ENCODE measurements at places on chromosomes 5 and 9.

DNA sequence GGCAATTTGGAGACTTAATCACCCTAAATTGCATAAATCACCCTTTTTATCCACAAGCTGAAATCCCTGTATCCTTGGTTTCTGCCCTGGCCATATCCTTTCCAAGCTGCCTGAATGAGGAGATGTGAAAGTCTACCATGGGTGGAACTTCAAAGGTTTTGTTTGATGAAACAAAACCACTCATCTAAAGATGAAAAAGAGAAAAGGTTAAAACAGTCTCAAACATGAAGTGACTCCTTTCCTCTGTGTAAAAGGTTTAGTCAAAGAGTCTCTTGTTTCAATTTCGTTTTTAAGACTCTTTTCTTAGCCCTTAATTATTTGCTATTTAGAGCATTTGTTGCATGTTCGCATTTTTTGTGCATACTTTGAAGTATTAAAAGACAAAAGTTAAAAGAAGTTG lies 11.2 kb downstream of the SLC45A2 start:
- DNase-seq, result no peak

DNA sequence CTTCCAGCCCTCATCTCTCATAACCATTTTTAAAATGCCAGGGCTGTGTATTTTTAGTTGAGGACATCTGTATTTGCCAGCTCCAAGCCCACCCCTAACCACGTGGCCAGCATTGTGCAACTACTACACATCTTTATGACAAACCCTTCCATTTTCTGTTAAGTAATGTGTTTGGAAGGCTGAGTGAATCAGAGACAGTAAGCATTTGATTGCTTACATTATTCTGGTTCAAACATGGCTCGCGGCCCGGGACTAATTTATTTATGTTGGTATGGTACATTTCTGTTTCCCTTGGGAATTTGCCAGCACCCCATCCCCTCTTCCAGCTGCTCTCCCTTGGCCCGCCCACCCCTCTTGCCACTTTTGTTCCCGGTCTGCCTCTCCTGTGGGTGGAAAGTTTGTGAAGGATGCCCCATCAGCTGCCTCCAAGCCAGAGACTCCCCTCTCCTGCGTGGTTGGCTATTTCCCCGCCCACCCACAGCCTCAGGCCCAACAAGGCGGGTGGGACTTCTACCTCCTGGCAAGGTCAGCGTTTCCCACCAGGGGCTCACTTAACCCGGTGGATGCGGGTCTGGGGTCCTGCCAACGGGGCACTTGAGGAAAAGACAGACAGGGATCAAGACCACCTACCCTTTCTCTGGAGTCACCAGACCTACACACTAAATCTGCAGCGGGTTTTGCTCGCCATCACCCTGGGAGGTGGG lies 162.2 kb downstream of the HSD17B3 start:
- no peak for DNase-seq

DNA sequence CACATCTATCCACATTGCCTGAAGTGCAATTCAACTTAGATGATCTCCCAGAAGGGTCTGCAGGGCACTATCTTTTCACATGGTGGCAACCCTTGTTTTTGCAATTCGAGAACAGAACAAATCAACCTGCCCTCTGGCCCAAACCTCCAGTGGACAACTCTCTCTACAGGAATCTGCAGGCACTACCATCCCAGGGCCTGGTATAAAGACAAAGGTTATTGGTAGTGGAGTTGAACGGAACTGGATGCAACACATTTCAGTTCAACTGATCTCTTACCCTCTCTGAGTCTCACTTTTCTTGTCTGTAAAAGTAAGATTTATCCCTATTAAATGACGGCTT lies 153.2 kb upstream of the EGFLAM start:
- no peak for DNase-seq

DNA sequence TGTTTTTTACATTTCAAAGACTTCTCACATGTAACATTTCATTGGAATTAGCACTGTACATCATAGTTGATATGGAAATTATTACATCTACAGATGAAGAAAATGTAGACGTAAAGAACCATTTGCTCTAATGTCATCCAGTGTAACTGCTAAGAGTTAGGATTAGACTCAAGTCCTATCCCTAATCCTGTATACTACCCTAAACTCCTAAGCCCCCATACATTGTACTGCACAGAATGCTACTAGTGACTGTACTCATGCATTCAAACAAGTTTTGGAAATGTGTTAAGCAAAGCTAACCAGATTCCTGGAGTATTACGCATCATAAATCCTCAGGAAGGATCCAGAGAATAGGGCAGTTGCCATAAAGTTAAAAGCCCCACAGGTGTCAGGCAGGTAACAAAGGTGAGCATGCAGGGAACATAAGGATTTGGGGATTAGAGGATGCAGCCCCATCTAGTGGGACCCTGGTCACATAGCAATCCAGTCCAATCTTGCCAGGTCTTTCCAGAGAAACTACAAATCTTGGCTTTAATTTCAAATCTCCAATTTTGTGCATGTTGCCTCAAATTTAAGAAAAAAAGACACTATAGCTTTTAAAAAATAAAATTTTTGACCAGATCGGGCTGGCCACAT lies 32.0 kb downstream of the HAVCR1 start:
- no peak for DNase-seq

DNA sequence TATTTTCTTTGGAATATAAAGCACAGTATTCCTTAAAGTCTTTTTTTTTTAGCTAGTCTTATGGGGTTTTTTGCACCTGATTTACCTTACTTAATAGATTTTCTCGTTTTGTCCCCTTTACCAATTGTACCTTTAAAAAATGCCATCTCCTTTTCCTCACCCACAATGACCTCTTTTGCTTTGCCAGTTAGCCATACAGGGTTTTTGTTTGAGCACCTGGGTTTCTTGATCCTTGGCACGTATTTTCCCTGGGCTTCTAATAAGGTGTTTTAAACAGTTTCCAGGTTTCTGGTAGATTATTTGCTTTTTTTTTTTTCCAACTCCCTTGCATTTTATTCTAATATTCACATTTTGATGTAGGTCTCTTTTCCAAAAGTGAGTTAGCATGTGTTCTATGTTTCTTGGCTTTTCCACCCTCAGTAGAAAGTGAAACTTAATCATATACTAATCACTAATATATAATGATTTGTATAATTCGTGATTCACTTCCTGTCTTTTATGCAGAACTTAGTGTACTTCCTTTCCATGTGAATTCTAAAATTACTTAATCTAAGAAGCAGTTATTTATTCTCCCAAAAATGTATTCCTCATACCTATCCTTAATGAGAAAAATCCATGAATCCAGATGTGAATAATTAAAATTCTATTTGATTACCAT lies 673.9 kb upstream of the RGMB start:
- no peak for DNase-seq

DNA sequence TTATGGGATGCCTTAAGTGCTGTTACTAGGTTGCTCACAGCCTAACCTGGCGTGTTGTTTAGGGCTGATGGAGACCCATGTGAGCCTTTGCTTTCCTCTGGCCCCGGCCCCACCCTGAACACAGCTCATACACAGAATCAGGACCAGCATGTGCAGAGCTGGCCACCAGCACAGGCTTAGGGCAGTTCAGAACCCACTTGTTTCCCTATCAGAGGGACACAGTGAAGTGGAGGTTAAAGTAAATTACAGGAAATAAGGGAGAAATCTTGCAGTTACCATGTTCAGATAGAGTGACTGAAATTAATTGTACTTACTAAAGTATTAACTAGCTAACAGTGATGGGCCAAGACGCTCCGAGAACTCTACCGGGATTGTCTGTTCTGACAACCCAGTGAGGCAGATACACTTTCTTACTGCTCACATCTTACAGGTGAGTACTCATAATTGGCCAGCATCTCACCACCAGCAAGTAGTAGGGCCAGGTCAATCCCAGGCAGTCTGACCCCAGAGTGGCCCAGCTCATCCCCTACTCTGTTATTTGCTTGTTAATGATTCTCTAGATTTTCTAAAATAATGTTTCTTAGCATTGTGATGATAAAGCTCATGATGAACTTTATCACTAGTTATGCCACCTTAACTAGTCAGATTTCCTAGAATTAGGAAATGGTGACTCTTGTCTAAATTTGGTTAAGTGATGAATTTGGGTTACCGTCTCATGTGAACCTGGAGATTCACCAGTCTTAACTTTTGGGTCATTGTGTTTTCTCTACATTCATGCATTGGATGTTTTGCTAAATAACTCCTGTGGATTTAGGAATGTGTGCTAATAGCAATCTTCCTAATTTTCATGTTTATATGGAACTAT lies 15.4 kb downstream of the CCT5 start:
- no peak for DNase-seq

GRCh38 chr9:87751423-87751822 lies 25.5 kb downstream of the CTSL start:
- DNase-seq, result no peak

DNA sequence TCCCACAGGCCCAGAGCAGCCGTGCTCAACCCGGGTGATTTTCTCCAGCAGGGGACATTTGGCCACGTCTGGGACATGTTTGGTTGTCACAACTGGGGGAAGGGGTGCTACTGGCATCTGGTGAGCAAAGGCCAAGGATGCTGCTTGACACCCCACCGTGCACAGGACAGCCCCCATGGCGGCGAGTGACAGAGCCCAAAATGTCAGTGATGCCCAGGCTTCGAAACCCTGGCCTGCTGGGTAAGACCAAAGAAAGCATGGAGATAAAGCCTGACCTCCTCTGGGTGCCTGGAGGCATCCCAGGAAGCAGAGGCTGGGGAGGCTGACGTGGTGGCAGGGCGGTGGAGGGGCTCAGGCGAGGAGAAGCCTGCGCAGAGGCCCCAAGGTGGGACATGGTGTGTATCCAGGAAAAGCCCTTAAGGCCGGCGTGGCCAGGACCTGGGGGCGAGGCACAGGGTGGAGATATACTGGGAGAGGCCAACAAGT lies 66.4 kb downstream of the ZNF354C start:
- no peak for DNase-seq

DNA sequence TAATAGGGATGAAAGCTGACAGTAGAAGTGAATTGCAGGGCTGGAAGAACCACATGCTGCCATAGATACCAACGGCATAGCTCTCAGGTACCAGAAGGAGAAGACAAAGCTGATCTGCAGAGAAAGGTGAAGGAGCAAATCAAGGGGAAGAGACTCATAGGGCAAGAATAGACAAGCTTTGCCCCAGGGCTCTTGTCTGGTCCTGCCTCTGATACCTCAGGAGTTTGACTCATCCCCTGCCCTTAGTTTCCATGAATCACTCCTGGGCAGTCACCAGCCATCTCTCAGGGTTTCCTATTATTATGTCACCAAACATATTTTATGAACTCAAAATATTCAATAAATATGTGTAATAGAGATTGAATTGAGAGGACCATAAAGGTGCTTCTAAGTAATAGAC lies 800.9 kb downstream of the DNAH5 start:
- DNase-seq, result no peak

DNA sequence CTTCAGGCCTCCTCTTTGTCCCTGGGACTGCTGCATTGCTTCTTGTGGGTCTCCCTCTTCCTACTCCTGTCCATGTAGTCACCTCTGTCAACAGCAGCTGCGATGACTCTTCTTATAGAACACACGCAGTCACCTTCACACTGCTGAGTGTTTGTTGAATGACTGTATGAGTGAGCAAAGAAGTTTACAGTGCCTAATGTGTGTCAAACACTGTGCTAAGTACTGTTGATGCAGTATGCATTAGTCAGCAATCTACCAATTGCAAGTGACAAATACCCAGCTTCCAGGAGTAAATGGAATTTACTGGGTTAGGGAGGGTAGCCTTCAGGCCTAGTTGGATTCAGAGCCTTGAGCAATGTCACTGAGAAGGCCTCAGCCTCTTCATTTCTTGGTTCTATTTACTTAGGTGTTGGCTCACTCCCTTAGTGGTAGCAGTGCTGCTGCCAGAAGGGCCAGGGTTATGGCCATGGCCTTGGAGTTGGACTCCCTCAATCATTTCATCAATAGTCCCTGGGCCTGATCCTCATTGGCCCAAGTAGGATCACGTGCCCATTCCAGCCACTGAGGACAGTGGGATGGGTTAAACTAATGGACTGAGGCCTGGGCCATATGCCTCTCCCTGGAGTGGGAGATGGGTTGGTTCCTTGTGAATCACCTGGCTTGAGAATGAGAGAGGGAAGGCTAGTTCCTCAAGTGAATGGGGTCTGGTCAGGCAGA lies 93.5 kb downstream of the RGS3 start:
- no peak for DNase-seq

DNA sequence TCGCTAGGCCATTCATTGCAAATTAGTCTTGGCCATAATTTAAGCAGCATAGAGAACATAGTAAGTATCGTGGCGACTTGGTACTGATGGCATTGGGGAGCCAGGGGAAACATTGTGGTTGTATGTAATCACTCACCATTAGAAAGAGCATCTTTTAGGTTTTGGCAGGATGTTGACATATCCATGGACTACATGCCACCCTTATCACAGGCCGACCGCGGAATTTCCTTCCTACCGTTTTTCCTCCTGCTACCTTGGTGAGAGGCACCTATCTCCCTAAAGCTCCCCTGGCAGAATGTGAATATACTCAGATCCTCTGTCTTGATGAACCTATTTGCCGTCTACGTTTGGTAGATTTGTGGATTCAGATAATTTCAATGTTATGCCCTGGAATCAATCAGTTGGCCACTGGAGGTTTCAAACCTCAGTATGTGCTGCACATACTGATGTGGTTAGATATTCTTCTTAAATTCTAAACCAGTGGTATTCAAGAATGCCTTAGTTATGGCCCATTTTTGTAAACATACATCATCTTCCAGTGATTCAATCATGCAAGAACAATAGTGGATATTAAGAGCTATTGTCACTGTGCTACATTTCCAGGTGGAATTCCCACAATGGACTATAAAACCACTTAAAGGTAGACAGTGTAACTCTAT lies 271.0 kb upstream of the HAPLN1 start:
- DNase-seq, result no peak

DNA sequence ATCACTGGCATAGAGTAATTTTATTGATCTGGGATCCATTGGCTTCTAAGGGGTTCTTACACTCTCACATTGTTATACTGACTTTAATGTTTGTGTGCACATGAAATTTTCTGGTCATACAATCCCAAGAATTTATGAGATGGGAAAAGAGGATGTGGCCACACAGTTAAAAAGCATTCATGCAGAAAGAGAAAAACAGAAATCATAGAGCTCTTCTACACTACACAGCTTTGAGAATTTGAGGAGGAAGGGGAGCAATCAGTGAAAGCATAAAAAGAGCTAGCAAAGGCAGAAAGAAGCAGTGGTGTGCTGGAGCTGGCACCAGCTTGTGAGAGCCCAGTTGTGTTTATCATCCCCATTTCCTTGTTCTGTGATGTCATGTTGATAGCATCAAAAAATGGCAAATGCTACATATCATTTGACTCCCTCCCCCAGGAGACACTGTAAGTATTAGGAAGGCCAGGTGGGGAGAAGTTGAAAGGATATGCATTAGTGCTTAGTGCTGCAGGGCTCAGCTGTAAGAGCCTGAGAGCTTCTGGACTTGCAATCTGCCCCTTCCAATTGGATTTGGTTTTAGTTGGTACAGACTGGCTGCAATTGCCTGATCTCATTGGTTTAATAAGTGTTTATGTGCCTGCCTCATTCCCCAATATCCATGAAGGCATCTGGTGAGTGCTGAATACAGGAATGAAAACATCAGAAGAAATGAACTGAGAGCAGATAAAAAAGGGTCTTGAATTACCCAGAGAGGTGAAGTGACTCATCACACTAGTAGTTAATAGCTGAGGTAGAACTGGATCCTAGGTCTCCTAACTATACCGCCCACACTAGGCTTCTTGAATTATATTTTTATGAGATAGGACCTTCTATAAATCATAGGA lies 30.9 kb downstream of the RHOBTB3 start:
- no peak for DNase-seq

Measured in activated naive CD8-positive, alpha-beta T cell treated with anti-CD3 and anti-CD28 coated beads for 36 hours (primary cell).